IPS-NIHi11 (cell line): ENCODE measurements at places on chromosomes 1 and 21.
A peak's percentile ranks its signal among the peaks of the same experiment; 100 is the strongest.

GRCh38 chr1:178958491-178958890, 67.2 kb upstream of the FAM20B start:
- no peak for DNase-seq

DNA sequence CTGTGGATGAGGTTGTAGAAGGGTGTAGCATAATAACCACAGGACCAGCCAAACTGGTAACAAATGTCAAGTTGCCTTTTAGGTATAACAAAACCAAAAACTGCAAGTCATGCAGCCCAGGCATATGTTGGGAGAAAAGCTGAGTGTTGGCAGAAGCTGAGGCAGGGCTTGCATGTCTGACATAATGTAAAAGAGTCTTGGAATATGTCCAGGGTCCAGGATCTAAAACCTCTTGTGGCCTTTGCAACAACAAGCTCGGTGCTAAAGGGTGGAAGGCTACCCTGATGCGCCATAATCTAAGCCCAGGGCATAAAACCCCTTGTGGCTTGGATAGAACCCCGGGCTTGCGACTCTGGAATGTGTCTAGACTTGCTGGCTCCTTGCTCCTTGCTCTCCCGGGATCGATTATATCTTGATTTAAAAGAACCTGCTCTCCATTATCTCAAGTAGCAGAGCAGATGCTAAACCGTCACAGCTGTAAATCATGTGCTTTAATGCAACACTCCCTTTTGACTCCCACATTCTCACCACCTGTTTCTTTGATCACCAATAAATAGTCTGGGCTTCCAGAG, 26.5 kb upstream of the SLC35A3 start:
- no peak for DNase-seq

GRCh38 chr1:51498924-51499323, 20.1 kb downstream of the EPS15 start:
- DNase-seq = no peak

GRCh38 chr21:31318971-31319370, 25.1 kb downstream of the TIAM1 start:
- DNase-seq = no peak

GRCh38 chr1:74199504-74199903, 1.5 kb downstream of the FPGT start:
- DNase-seq = no peak

GRCh38 chr1:174166530-174167264, 7.4 kb downstream of the RABGAP1L start:
- no peak for DNase-seq

GRCh38 chr1:231702804-231703203, 76.2 kb downstream of the DISC1 start:
- no peak for DNase-seq

GRCh38 chr1:65792669-65793358, at the start of gene PDE4B:
Gene PDE4B, plus strand, starts transcription at chr1:65792895.
- DNase-seq = peak; percentile 61

- peak; percentile 48 for DNase-seq
Observed at GRCh38 chr1:57423656-57424211, at the start of gene DAB1. Gene DAB1, minus strand, starts transcription at chr1:57424060. Its CDS starts 133,030 bp downstream, at chr1:57291030.

DNA sequence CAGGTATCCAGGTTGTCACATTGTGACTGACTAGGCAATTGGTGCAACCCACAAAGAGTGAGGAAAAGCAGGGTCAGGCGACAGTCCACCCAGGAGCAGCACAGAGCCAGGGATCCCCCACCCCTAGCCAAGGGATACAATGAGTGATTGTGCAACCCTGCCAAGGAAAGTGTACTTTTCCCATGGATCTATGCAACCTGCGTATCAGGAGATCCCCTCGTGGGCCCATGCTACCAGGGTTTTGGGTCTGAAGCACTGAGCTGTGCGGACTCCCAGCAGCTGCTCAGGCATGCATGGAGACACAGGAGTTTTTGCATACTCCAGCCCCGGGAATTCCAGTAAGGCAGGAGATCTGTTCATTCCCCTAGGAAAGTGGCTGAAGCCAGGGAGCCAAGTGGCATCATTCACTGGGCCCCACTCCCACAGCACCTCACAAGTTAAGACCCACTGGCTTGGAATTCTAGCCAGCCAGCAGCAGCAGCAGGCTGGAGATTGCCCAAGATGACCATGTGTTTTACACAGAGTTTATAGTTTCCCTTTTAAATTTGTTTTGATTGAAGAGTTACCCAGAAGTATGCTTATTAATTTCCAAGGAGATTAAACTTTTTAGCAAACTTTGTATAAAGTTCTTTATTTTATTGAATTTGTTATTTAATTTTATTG, 136.0 kb downstream of the LTN1 start:
- DNase-seq = no peak

DNA sequence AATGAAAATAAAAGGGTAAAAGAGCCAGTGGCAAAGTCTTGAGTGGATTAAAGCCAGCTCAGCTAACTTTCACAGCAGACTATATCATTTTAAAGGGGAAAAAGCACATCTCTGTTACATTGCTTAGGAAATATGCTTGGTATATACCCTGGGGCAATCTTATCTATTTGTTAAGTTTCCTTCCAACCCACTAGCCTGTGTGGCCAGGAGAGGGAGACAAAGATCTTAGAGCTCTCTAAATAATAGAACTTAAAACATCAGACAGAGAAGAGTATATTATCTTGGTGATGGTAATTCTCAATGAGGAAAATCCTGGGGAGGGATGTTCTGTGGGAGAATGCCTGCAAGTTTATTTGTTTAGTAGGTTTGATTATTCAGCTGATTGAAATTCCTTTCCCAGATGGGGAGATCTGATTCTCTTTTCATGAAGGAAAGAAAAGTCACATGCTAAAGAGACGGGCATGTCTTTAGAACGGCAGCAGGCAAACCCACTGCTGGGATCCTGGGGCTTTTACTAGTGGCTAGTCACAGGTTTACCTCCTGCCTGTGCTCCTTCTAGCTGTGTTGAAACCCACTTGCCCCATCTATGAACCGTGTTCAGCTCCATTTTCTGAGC, 3.6 kb downstream of the KCNE2 start:
- peak; percentile 42 for DNase-seq

DNA sequence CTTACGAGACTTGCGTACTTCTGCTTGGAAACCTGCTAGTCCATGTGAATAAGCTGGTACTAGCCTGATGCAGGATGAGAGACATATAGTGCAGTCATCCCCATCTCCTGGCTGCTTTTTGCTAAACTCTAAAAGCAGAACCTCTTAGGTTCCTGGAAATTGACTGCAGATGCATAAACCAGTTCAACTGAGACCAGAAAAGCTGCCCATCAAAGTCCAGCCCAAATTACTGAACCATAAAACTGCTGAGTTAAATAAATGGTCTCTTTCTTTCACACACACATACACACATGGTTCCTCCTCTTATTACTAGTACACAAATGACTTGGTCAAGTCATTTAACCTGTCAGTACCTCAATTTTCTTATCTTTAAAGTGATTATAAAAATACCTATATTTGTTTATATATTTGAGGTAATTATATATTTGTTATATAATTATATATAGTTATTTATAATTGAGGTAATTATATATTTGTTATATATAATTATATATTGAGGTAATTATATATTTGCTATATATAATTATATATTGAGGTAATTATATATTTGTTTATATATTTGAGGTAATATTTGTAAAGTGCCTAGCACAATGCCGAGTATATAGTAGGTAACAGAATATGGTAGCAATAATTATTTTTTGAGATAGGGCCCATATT, 25.2 kb upstream of the RABGAP1L start:
- no peak for DNase-seq

- peak; percentile 52 for DNase-seq
Observed at GRCh38 chr1:92817986-92818764, 13.7 kb upstream of the RPL5 start.

DNA sequence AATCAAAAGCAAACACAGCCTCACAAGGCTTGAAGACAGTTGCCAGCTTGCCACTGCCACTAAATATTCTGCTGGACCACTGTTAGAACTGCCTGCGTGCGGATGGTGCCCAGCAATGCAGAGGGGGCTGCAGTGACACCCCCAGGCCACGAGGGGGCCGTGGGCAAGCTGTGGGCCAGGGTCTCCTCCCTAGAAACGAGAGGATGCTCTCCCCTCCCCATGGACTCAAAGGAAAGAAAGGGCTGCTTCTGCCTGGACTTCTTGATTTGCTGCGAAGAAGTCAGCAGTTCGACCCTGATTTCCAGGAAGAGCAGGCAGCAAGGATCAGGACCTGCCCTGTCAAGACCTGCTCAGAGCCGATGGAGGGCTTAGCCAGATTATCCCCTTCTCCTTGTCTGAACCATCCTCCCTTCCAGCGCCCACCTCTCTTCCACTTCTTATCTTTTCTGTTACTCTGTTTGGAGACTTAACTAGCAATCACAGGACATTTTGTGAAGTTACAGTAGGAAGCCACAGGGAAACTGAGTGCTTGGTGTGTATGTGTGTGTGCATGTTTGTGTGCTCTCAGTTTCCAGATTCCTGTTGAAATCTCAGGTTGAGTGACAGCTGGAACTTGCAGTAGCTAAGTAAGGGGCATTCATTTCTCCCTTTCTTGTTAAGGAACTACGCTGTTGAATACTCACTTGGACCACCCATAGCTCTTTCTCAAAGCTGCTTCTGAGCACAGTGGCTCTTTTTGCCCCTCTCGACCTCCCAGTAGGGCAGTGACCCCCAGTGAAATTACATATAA, 2.7 kb downstream of the MAN1C1 start:
- DNase-seq = peak; percentile 80

- no peak for DNase-seq
Observed at GRCh38 chr1:111204983-111205713, 4.7 kb upstream of the DENND2D start.

- DNase-seq = no peak
Observed at GRCh38 chr1:7410156-7410555, 360.9 kb upstream of the VAMP3 start.

GRCh38 chr1:210663730-210664573, 335.2 kb downstream of the HHAT start:
- DNase-seq = no peak

DNA sequence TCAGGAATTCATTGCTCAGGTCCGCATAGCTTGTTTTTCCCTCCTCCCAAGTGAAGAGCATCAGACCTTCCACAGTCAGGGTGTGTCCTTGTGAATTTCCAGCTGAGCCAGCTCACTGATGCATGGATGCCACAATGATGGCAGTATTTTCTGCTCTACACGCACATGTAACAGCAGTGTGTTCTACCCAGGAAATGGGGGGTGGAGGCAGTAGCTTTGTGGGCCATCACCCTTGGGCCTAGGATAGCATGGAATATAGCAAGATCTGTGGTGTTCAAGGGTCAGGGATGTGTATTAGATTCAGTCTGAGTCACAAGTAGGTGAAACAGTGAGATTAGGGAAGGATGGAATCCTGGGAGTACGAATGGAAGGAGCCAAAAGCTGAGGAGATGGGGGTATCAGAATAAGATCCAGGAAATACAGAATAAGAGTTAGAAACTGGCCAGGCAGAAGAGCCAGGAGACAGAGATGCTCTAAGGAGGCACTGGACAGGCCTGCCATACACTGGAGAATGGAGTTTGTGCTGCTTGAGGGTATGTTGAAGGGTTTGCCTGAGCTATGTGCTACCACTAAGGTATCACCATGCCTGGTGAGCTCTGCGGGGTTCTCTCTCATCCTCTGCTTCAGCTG, 90.6 kb upstream of the CNIH3 start:
- DNase-seq = no peak

GRCh38 chr1:1597275-1597930, 2.5 kb downstream of the FNDC10 start:
- DNase-seq = peak; percentile 77

DNA sequence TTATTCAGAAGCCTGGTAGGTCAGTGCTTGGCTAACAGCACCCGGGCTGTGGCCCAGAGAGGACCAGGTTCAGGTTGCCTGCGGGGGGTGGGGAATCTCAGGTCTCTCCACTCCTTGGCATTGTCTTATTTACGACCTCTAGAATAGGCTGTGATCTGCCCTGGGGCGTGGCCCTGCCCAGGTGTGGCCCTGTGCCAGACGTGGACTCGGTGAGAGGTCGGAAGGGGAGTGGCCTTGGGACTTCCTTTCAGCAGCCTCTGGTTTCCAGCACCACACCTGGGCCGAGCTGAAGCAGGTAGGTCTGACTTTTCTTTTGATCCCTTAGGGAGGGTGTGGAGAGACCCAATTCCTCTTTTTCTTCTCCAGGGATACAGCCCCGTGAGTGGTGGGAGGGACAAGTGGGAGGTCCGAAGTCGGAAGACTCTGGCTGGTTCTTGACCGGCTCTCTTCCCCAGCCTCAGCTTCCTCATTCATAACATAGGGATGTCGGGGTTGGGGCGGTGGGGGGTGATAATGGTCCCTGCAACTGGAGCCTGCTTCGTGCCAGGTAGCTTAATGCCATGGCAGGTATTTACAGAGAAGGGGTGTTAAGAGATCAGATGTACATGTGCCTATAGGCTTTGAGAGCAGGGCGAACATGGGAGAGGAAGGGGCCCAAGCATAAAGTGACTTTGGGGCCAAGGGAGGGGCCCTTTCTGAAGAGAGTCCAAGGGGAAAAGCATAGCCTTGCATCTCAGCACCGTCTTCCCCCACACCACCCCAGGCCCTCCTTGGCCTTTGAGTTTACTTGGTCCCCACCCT, 16.5 kb downstream of the ACOT11 start:
- peak; percentile 67 for DNase-seq

DNA sequence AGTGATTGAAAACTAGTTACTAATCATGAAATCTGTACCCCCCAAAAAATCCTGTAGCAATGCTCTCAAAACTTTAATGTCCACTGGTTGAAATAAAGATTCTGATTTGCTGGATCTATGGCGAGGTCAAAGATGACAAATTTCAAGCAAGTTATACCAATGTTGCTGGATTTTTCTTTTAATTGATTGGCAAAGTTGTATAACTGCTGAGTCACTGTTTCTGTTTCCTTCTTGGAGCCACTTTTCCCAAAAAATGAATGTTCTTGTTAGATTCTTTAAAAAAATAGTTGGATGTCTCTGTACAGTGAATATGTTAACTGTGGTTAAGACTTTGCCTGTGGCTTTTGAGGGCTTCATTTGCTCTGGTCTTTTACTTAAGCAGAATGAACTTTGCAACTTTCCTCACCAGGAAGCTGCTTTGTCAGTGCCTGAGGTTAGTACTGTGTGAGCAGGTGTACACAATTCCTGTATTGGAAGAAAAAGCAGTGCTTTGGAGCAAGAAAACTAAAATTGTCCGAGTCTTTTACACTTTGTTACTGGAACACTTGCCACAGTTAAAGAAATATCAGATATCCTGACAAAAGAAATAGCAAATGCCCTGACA, 1211.9 kb downstream of the MRPL39 start:
- DNase-seq = no peak

GRCh38 chr1:37035796-37036666, 1.7 kb upstream of the GRIK3 start:
- peak; percentile 37 for DNase-seq

- no peak for DNase-seq
Observed at GRCh38 chr1:217626321-217626720, 4.6 kb downstream of the GPATCH2 start.

DNA sequence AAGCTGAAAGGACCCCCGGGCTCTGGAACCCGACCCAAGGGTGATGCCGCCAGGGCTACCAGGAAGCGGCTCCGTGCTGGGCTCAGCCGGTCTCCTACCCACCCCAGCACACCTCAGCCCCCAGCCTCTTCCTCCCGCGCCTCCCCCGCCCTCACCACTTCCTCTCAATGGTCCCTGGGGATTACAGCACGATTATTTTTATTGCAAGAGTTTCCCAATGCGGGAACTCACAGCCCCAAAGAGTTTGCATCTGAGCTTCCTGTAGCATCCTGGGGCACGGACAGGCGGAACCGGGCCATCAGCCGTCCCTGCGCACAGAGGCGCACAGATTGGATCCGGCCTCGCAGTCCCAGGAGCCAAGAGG, 8.7 kb upstream of the SLX9 start:
- DNase-seq = no peak

- DNase-seq = no peak
Observed at GRCh38 chr1:52857443-52857842, 14.9 kb downstream of the ZYG11A start.

- DNase-seq = no peak
Observed at GRCh38 chr1:6953907-6954364, 168.7 kb downstream of the CAMTA1 start.
